Right kidney (tissue), 9 donors: ENCODE measurements at places on chromosomes 16 and 17.

- no peak for DNase-seq
These were observed 221.4 kb downstream of the MAF start for GRCh38 chr16:79379095-79379494.

DNA sequence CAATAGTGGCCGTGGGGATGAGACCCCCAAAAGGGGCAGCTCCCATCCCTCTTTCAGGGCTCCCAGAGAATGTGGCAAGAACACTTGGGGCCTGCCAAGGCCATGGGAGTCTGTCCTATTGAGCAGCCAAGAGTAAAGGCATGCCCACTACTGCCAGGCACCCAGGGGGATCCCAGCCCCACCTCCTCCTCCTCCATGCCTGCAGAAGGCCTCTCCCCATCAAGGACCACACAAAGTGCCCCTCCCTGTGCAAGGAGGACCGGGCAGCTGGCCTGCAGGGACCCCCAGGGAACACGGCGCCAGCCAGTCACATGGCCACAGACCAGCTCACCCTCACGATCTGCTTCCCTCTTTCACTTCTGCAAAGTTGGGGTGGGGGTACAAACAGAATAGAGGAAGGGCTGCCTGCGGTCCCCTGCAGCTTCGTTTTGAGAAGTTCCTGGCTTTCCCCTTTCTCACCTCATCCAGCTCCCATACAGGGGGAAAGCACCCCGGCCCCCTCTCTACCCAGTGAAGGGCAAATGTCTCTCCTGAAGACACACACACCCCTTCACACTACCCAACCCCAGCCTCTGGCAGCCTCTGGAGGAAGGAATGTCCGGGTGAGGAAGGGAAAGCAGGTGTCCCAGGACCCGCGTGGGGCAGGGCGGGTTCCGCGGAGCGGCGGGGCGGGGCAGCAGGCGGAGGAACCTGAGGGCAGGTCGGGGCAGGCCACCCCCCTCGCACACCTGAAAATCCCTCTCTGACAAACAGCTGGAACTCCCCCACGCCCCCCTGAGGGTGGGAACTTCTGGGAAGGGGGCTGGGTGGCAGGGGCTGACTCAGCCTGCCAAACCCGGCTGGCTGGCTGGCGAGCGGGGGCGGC is 2.0 kb downstream of the PPP1R9B start:
- peak; percentile 66 for DNase-seq

DNA sequence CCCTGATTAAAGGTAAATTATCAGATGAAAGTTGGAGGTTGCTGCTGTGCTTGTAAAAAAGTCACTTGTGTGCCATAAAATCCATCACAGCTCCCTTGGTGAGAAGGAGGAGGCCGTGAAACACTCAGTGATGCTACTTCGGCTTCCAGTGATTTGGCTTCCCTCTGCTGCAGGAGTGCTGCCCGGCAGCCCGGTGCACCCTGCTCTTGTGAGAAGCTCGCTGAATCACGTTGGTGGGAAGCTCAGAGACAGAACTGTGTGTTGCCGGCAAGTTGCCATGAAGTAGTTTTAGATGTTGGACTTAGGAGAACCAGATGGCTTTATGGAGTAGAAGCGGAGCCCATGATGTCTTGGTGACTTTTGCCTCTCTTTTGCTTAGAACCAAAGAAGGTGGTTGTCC is 33.3 kb downstream of the MSI2 start:
- peak; percentile 29 for DNase-seq

GRCh38 chr17:8126491-8127066 is 2.7 kb upstream of the HES7 start:
- DNase-seq: peak; percentile 78

DNA sequence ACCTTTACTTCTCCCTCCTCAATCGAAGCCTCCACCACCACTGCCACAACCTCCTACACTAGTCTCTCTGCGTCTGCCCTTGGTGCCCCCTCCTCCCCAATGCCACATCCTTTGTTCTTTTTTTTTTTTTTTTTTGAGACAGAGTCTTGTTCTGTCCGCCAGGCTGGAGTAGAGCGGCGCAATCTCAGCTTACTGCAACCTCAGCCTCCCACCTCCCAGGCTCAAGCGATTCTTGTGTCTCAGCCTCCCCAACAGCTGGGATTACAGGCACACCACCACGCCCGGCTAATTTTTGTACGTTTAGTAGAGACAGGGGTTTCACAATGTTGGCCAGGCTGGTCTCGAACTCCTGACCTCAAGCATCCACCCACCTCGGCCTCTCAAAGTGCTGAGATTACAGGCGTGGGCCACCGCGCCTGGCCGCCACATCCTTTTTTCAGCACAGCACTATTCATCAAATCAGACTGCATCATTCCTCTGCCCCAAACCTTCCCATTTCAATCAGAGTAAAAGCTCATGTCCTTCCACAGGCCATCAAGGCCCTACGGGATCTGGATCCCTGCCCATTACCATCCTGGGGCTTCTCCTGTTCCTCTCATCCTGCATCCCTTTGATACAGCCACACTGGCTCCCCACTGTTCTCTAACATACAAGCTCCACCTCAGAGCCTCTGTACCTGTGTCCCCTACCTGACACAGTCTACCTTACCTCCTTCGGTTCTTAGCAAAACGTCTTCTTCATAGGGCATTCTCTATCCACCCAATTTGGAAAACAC is 2.0 kb downstream of the KLHL11 start:
- no peak for DNase-seq

- DNase-seq: no peak
These were observed 847 bp upstream of the PSMC3IP start for GRCh38 chr17:42578282-42578869.

DNA sequence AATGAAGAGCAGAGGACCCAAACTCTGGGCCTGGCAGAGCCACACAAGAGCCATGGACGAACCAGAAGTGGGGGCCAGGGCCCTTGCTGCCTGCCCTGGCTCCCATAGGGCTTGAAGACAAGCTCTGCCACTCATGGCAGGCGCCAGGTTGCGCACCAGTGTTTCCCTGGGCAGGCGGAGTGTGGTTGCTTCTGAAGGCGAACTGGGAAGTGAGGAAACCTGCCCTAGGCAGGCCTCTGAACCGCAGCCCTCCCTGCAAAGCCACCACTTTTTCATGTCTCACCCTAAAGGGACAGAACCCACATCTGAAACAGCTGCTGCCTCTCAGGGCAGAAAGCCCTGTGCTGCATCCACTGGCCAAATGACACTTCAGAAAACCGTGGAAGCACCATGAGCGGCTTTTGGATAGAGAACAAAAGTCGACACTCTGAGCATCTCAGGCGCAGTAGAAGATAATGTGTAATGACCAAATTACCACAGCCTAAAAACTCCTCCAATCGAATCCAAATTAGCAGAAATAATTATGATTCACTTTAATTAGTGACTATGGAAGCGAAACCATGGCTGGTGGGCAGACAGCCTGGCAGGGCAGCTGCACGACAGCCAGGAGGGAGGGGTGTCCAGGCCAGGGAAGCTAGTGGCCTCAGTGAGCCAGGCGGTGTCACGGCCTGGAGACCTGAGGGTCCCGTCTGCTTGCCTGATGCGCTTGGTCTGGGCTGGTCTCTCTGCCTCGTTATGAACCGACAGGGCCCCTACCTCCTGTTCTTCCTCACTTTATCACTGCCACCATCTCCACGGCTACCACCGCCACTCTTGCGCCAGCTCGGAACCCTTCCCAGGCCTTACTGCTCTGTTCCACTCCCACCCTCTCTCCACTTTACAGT is 59.1 kb downstream of the PRMT7 start:
- no peak for DNase-seq

DNA sequence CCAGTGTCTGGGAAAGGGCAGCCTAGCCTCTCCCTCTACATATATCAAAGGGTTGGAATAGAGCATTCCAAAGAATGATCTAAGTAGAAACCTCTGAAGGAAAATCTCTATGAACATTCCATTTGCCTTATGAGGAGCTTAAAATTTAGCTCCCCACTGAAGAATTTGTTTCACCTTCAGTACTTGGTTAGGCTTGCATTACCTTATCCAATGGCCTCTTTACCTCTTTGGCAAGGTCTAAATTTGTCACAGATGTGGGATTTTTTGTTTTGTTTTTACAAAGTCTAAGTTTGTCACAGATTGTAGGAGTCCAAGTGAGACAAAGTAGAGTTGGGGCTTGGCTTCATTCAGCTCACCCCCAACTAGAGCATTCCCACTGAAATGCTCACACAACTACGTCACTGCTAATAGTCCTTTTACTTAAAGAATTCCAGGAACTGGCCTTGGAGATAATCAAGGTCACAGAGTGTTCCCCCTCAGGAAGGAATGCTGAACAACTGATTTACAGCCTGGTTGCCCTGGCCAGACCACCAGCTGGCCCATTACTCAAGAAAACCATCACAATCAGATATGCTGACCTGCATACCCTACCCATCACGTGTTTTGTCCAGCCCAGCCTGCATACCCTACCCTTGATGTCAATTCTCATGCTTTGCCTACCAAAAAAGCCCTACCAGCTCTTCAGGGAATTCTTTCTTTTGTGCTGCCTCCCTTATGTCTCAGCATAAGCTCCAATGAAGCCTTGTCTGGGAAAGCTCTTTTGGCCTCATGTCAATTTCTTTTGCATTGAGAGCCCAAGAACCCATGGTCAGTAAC is 26.5 kb upstream of the PPM1D start:
- DNase-seq: no peak

GRCh38 chr16:20744922-20745440 is 3.4 kb upstream of the THUMPD1 start:
- DNase-seq: no peak

- no peak for DNase-seq
These were observed 74.6 kb downstream of the SOCS1 start for GRCh38 chr16:11181242-11181898.

- DNase-seq: no peak
These were observed 2.1 kb upstream of the TM4SF5 start for GRCh38 chr17:4769628-4770027.

GRCh38 chr17:74213861-74214391 is 555 bp downstream of the TTYH2 start:
- peak; percentile 53 for DNase-seq

DNA sequence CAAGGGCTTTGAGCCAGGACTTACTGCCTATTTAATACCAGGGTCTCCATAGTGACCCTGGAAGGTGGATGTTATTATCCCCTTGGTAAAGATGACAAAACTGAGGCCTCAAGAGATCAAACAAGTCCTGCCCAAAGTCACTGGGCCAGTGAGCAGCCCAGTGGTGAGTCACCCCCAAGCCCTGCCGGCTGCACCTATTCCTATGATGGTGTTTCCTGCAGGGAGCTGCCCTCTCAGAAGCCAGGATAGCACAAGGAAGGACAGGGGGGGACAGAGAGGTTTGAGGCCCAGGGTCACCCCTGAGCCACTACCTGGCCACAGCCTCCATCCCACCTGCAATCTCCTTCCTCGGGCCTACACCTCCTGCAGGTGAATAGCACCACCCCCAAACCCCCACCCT is 90.9 kb downstream of the SDK2 start:
- no peak for DNase-seq

DNA sequence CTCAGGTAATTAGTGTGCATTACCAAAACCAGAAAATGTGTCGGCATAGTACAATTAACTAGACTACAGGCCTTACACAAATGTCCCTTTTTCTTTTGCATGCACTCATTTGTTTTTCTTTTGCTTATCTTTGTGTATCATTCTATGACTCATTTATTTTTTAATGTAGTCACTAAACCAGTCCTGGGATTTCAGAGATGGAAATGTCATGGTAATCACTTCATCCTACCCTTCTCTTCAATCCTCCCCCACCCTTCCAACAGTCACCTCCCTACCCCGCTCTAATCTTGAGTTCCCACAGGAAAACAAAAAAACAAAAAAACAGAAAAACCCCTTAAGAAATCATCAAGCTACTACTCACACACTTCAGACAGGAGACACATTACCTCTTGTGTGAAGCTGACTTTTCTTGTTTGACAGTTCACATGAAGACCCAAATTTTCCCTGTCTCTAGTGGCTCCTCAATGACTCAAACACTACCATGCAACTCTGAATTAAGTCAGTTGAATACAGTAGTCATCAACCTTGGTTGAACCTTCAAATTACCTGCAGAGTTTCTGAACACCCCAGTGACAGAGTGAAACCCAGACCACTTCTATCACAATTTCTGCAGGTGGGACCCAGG is 242.4 kb upstream of the SALL1 start:
- no peak for DNase-seq

DNA sequence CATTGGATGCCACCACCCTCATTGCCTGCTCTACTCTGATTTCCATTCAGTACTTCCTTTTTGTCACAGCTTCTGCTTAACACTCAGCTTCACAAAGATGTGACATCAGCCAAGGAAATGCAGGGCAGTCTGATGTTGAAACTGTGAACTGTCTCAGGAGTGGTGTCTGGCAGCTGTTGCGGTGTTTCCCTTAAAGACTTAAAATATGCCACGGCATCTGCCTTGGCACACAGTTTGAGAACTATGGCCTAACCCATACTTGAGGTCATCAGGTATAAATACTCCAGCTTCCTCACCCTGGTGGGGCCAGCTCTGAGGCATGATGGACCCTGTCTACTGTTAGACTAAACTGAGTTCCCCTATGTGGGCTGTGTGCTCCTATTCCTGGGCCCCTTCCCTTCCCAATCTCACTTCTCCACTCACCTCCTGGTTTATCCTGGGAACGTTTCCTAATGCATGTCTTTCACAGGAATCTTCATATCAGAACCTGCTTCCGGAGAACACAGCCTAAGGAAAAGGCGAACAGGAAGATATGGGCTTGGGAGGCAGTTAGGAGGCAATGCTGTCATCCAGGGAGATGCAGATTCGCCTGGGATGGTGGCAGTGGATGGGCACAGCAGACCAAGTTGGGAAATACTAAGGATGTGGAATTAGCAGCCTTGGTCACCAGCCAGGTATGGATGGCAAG is 96.5 kb downstream of the WSCD1 start:
- no peak for DNase-seq

DNA sequence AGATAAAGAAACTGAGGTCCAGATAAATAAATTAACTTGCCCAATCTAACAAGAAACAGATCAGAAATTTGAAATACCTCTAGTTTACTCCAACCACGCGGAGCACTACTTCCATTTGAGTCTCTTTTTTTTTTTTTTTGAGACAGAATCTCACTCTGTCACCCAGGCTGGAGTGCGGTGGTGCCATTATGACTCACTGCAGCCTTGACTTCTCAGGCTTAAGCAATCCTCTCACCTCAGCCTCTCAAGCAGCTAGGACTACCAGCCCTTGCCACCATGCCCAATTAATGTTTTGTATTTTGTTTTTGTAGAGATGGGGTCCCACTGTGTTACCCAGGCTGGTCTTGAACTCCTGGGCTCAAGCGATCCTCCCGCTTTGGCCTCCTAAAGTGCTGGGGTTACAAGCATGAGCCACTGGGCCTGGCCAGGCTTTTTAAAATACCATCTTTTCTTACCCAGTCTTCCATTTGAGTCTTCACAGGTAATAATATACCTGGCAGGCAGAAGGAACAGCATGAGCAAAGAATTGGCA is 3.3 kb upstream of the NACA2 start:
- no peak for DNase-seq

- no peak for DNase-seq
These were observed 49.1 kb upstream of the ACSF3 start for GRCh38 chr16:89044418-89045180.

- peak; percentile 44 for DNase-seq
These were observed 85.9 kb upstream of the TBX2 start for GRCh38 chr17:61313461-61314326.
